ENCODE measurements at places on chromosomes 11 and 22. TPM values are rescaled to one million over a fixed set of nuclear protein-coding genes. Genes with fewer than 3 reads are reported as not detected.

The NXPE4 gene
- polyA plus RNA-seq, result not detected

The PLEKHB1 gene
- polyA plus RNA-seq, result 15.7 TPM

GRCh38 chr11:43833657-43834073 is 47.0 kb upstream of the ALKBH3 start:
- peak; percentile 10 for DNase-seq

The LUZP2 gene
- polyA plus RNA-seq, result 1.1 TPM

Data from renal pelvis (tissue), 12 donors.